ENCODE measurements at places on chromosomes 7 and 10.
A peak's percentile ranks its signal among the peaks of the same experiment; 100 is the strongest.

- no peak for DNase-seq
Measured at GRCh38 chr10:120980279-120981255, 129.4 kb downstream of the WDR11 start.

DNA sequence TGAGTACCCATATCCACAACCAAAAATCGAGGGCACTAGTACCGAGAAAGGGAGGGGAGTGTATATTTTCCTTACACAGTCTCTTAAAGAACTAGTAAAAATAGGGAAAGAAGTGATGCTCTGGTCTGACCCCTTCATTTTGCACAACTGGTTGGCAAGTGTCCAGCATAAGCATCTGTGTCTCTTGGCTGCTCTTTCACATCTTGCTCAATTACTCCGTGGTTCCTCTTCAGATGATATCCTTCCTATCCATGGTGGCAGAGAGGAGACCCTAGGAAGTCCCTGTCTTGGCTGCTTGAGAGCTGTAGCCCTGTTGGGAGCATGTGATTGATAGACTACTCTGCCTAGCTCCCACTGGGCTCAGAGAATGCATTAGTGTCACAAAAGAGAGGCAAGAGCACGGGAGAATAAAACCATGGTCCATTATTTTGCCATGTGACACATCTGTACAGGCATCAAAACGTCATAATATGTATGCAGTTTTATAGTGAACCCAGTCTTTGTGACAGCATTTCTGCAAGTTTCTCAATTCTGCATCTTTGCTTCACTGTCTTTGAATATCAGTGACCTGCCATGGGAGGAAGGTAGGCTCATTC is 111.8 kb upstream of the ANKRD1 start:
- no peak for DNase-seq

DNA sequence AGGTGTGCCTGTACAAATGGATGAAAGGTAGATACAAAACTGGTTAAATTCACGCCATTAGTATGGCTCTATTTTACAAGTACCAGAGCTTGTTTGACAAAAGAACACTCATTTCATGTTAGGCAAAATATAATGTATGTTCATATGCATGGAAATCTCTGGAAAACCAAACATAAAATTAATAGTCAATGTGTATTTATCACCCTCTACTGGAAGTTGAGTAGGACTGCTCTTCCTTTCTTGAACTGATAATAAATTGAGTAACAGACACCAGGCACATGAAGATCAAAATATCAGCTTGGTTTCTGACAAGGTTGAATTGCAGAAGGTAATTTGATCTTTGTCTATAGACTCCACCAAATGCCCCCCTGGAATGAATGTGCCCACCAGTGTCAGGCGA is 19.8 kb upstream of the AKR1B1 start:
- no peak for DNase-seq

DNA sequence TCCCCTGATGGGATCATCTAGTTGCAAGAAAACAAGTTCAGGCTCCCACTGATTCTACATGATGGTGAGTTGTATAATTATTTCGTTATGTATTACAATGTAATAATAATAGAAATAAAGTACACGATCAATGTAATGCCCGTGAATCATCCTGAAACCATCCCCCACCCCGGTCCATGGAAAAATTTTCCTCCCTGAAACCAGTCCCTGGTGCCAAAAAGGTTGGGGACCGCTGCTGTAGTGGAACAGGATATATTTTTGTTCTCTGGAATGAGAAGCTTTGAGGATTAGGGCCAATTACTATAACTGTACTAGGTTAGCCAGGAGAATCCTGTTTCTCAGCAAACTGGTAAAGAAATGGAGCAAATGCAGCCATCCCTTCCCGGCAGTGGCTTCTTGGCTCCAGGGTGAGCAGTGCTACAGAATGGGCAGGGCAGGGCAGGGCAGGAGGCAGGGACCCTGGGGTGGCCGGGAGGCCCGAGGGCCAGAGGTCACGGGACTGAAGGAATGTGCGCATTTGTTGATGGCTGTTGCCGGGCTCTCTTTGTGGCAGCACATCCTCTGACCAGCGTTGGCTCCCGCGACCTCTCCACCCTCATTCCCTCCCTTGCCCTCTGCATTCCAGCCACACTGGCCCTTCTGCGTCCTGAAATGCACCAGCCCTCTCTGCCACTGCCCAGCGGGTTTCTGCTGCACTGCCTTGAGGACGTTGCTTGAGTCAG is 162.3 kb upstream of the NPS start:
- no peak for DNase-seq

GRCh38 chr7:96436880-96437279 is 115.0 kb upstream of the SLC25A13 start:
- no peak for DNase-seq

- DNase-seq: no peak
Measured at GRCh38 chr7:35259523-35259908, 5.6 kb upstream of the TBX20 start.

- peak; percentile 55 for DNase-seq
Measured at GRCh38 chr10:7409045-7409731, 1.6 kb downstream of the SFMBT2 start.

GRCh38 chr10:79264942-79265341 is 82.3 kb upstream of the PPIF start:
- no peak for DNase-seq

- no peak for DNase-seq
Measured at GRCh38 chr7:34463830-34464229, 194.2 kb upstream of the NPSR1 start.

DNA sequence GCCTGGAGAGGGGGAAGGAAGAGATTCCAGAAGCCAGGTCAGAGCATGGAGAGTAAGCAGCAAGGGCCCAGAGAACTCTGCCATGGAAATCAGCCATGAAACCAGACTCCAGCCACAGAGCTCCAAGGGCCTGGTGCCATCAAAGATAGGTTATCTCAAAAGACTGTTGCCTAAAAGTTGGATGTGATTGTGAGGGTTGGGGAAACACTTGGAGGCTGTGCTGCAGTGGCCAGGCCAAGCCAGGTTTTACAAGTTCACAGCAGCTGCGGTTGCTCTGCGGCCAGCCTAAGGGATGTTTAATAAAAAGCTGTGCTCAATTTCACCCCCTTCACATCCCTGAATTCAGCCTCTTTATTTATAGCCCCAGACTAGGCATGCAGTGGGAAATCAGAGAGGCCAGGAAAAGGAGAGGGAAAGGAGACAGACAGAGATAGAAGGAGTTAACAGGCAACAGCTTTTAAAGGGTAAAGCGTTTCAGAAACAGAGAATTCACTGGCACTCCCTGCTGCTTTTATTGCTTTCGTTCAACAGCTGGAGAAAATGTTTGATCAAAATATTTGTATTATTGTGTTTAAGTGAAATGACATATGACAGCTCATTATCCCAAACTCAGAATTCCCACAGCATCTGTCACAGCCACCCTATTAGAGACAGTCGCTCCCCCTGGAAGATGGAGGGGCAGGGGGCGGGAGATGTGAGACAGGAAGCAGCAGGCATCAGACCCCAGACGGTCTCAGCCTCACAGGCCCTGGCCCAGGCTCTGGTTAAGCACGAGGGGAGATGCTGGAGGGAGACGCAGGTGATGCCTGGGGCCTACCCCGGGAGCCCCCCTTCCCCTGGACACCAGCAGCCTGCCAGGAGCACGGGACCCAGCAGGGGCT is 140.1 kb downstream of the GLI3 start:
- no peak for DNase-seq

GRCh38 chr10:98510412-98510995 is 63.8 kb upstream of the HPS1 start:
- no peak for DNase-seq

DNA sequence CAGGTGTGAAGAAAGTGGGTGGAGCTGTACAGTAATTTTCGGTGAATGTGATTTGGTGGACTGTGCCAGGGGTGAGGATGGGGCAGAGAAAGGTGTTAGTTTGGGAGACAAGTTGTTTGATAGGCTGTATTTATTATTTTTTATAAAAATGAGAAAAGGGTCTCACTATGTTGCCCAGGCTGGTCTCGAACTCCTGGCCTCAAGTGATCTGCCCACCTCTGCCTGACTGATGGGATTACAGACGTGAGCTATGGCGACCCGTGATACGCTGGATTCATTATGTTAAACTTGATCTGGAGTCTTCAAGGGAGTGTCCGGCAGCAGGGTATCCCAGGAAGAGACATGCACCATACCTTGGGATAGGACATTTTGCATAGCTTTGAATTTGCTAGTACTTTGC is 1.3 kb downstream of the KAT6B start:
- DNase-seq: no peak

DNA sequence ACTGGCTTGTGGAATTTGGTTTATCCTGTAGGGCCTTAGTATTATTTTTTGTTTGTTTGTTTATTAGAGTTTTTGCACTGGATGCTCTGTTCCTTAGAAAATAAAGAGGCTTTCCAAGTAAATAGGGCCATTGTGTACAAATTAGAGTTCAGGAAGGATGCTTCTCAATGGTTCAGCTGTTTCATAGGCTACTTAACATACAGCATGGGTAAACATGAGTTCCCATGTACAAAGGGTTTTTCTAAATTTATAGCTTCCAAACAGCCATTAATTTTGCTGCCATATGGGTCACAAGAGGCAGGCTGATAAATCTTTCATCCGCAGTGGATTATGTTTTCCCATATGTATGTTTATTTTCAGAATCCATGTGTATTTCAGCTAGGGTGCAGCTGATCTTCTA is 121.6 kb upstream of the WDR11 start:
- no peak for DNase-seq

DNA sequence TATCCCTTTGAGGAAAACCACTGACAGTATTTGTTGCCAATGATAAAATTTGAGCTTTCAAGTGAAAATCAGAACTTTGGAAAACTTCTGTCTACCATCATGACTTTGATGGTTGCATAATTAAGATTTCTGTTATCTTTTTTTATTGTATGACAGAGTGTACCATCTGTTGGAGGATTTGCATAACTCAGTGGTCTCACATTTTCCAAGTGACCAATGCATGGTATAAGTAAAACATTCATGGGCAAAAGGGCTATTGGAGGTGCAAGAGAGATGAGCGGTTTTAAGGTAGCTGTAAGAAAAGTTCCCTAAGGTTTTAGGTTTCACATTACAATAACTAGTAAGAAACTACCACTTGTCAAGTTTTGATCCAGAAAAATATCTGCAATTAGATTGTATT is 625.3 kb downstream of the PARD3 start:
- no peak for DNase-seq

DNA sequence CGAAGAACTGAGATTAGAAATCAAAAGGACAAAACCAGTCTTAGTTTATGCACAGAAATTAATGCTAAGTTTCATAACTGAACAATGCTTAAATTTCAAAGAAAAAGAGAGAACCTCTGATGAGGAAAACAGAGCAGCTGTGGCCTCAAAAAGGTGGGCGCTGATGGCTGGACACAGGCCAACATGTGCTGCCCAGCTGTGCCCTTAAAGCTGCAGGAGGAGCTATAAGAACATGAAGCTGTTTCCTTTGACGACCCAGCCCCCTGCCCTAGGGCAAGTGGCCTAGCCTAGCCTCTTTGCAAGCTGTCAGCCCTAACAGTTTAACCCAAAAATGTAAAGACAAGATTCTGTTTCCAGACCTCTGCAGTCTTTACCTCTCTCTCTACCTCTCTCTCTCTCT is 107.7 kb downstream of the GRID1 start:
- DNase-seq: no peak

DNA sequence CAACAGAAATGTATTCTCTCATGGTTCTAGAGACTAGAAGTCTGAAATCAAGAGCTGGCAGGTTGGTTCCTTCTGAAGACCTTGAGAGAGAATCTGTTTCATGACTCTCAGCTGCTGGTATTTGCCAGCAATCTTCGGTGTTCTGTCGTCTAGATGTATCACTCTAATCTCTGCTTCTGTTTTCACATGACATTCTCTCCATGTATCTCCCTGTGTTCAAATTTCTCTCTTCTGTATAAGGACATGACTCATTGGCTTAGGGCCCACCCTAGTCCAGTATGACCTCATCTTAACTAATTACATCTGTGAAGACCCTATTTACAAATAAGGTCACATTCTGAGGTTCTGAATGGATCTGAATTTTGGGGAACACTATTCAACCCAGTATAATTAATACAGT is 82.3 kb downstream of the ANKRD7 start:
- DNase-seq: no peak

GRCh38 chr7:128031901-128032604 is 816 bp upstream of the LRRC4 start:
- DNase-seq: peak; percentile 48

DNA sequence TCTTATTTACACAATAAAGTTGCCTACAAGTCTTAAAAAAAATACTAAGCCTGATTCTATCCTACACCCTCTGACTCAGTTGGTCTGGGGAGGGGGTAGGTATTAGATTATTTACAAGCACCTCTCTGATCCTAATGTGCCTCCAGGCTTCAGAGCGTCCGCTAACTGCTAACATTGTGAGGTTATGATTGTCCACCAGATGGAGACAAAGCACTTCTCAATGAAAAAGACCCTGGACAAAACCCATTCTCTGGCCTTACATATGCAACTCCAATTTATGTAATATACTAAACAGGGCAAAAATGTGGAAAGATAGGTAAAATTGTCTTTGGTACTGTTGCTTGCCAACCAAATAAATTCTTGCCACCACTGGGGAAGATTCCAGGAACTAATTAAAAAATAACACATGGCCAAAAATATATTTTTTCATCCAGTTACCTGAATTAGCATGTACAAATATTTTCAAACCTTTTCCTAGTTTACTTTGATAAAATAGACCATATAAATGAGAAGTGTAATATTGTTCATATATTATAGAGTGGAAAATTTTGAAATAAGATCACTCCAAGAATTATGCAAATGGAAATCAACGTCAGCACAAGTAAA is 92.4 kb downstream of the KIF20B start:
- peak; percentile 64 for DNase-seq

GRCh38 chr10:49280001-49280408 is 19.0 kb upstream of the C10orf71 start:
- DNase-seq: no peak

DNA sequence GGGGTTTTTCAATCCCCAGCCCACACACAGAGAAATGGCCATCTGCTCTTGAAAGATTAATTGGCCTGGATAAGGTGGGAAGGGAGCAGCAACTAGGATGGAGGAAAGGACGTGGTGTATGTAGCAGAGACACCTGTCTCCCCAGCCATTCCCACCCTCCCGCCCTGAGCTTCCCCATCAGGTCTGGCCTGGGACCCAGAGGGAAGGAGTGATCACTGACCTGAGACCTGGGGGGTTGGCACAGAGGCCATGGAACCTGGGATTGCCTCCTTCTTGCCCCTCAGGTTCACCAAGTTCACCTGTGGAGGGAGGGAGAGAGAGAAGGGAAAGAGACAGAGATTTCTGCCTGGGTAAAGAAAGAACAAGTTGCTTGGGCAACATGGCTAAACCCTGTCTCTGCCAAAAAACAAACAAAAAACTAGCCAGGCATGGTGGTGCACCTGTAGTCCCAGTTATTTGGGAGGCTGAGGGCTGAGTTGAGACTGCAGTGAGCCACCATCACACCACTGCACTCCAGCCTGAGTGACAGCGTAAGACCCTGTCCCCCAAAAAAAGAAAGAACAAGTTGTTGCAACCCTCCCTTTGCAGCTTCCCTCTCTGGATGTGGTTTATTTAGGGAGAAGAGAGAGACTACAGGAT is 11.3 kb upstream of the TRPV6 start:
- DNase-seq: no peak

- DNase-seq: peak; percentile 45
Measured at GRCh38 chr7:1225441-1226185, 7.1 kb upstream of the UNCX start.

GRCh38 chr7:22137466-22137865 is 191.8 kb upstream of the CDCA7L start:
- DNase-seq: no peak

- DNase-seq: no peak
Measured at GRCh38 chr10:103448746-103449145, 3.4 kb downstream of the CALHM2 start.

GRCh38 chr10:96096958-96097357 is 33.1 kb upstream of the ZNF518A start:
- no peak for DNase-seq
